T-helper 2 cell (primary cell): ENCODE measurements at places on chromosomes 11 and 22.

GRCh38 chr11:62401356-62401755 lies 17.5 kb upstream of the SCGB1A1 start:
- no peak for DNase-seq

DNA sequence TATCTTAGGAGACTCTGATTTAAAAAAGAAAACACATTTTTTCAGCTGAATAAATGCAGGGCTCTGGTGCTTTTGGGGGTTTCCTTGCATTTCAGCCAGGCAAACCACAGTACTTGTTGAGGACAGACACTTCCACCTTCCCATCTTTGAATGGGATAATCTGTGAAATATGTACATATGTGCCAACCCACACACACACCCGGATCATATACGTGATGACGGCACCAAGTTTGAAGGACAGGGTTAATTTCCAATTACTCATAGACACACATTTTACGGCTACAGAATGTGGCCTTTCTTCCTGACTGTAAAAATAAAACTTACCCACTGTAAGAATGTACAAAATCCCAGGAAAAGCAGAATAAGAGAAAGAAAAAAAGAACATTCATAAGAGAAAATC lies 104.4 kb downstream of the MPPED2 start:
- DNase-seq = no peak

- peak; percentile 82 for DNase-seq
These were observed 12.0 kb upstream of the GAB2 start for GRCh38 chr11:78429660-78430059.

- no peak for DNase-seq
These were observed 41.8 kb downstream of the MACROD1 start for GRCh38 chr11:64124147-64124546.

DNA sequence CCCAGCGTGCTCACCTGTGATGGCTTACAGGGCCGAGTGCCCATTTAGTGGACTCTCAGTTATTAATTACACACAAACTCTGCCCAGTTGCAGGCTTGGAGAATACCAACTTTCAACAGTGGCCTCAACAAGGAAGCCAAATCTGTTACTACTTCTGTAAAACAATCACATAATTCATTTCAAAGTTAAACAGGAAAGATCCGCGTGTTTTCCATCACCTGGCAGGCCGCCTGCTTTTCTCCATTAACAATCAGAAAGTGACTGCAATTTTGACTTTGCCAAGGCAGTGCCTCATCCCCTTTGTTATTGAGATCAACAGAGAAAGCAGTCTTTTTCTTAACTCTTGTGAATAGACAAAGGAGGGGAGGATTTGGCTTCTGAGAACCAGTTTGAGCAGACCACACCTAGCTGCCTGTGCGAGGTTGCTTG lies 77.7 kb downstream of the BARX2 start:
- no peak for DNase-seq

- DNase-seq = no peak
These were observed 1263.6 kb upstream of the RAG2 start for GRCh38 chr11:37861671-37862070.

DNA sequence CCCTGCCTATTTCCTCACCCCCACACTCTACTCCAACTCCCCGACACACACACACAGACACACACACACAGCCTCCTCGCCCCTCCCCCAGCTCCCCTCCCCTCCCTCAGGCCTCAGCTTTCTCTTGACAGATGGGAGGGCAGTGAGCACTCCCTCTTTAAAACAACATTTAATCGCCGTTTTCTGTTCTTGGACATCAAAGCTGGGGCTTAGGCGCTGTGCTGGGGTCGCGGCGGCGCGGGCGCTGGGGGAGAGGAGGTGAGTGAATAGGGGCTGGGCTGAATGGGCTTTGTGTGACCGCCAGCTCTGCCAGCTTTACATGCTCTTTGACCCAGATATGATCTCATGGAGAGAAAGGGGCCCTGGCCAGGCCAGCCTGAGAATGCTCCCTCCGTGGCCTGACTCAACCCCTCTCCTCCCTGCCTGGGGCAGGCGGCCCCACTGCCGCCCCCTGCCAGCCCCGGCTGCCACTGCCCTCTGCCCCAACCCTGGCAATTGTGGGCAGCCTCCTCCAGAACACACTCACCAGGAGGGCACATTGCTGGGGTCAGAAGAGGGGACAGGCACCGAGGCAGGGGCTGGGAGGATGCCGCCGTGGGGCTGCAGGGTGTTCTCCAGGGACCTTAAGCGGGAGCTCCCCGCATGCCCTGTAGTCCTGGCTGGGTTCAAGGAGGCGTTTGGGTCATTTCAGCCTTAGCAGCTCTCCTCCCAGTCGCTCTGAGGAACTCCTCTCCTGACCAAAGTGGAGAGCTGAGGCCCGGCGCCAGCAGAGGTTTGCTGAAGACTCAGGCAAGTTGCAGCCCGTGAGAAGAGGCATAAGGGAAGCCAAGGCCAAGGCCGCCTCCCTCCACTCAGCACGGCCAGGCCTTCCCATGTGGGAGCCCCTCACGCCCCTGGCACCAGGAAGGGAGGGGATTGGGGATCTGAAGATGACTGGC lies 38.3 kb upstream of the NNMT start:
- DNase-seq = no peak

DNA sequence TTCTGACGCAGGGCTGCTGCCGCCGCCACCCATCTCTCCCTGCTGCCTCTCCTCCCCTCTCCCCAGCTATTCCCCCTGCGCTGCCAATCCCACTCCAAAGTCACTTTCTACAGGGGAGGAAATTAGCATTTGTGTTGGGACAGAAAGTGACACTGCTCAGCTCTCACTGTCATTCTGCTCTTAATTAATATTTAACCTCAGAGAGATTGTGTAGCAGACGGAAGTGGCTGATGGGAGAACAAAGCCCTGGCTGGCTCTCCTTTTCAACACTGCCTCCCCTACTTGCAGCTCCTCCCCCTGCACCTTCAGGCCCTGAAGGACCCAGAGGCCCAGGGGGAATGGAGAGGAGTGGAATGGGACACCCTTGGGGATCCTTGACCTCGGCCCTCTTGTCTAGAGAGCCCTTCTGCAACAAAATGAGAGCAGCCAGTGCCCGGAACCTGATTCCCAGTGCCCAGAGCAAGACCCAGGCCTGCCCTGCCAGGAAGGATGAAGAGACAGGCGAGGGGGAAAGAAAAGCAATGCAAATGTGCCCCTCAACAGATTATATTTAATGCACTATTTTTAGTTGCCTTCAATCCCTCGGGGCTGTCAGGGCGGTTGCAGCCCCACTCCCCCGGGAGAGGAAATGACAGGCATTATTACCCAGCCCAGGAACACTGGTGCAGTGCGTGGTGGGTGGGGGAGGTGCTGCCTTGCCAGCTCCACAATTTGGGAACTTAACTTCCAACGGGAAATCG lies 14.6 kb upstream of the NRGN start:
- DNase-seq = no peak

DNA sequence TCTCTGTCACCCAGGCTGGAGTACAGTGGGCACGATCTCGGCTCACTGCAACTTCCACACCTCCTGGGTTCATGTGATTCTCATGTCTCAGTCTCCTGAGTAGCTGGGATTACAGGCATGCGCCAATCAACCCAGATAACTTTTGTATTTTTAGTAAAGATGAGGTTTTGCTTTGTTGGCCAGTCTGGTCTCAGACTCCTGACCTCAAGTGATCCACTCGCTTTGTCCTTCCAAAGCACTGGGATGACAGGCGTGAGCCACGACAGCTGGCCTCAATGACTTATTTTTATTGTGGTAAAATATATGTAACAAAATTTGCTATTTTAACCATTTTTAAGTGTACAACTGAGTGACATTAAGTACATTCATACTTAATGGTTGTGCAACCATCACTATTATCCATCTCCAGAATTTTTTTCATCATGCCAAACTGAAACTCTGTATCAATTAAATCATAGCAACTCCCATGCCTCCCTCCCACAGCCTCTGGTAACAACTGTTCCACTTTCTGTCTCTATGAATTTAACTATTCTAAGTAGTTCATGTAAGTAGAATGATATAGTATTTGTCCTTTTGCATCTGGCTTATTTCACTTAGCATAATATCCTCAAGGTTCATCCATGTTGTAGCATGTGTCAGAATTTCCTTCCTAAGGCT lies 50.7 kb upstream of the CWF19L2 start:
- DNase-seq = no peak
